Activated CD8-positive, alpha-beta T cell treated with anti-CD3 and anti-CD28 coated beads for 36 hours (primary cell): ENCODE measurements at places on chromosomes 4 and X. TPM values are rescaled to one million over a fixed set of nuclear protein-coding genes. Genes with fewer than 3 reads are reported as not detected.

DNA sequence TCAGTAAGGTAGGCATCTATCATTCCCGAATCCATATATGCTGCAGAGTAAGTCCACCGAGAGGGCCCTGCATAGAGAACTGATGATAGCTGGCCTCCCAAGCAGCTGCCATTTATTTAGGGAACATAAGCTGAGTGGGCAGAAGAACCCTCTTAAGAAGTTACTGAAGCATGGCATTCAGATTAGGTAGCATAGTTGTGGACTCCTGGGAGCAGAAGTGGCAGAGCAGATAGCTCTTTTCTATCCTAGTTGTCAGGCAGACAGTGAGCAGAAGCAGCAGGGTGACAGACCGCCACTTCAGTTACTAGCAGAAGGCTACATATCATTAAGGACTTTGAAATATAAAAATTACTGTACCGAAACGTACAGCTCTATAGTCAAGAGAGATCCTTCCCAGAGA is 454.7 kb downstream of the PPP4R3C start:
- DNase-seq, result no peak

DAPP1 gene
- 11.7 TPM for total RNA-seq

LARP7 gene
- total RNA-seq, result 43.2 TPM

PPP1R3F gene
- total RNA-seq, result 5.4 TPM

DNA sequence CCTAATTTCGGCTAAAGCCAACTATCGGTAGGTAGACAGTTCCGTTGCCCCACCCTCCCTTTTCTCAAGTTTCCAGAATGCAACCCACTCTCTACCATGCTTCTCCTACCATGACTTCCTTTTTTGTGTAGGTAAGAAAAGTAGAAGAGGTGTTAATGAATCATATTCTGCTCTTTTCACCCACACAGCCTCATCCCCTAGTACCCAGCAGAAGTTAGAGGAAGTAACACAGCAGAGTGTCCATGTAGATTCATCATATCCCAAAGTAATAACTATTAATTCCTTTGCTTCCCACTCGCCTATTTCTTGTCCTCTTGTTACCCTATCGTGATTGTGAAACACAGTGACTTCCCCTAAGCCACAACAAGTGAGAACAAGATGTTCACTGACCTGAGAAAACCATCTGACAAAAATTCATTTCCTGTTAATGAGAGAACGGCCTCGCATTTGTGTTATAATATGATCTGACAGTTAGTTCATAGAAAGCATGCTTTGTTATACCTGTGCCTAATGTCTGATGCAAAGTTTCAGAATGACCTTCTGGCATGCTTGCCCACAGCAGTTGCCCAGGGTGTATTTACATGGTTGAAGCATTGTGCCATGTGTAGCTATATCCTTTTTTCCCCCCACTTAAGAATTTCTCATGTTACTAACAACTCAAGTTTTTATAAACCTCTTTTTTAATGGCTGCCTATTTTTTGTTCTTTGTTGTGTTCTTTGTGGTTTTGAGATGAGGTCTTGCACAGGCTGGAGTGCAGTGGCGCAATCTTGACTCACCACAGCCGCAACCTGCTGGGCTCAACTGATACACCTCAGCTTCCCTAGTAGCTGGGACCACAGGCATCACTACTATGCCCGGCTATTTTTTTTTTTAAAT is 185.6 kb downstream of the RAP1GDS1 start:
- DNase-seq, result peak; percentile 85

HOPX gene
- 58.7 TPM for total RNA-seq

GRCh38 chrX:93420525-93421082 is 252.8 kb downstream of the NAP1L3 start:
- DNase-seq, result no peak

- DNase-seq, result peak; percentile 64
These were observed at the start of gene COL25A1 for GRCh38 chr4:109302361-109303139. TSS of gene COL25A1 (minus strand) at chr4:109302658.

RBM47 gene
- 0.13 TPM for total RNA-seq

DNA sequence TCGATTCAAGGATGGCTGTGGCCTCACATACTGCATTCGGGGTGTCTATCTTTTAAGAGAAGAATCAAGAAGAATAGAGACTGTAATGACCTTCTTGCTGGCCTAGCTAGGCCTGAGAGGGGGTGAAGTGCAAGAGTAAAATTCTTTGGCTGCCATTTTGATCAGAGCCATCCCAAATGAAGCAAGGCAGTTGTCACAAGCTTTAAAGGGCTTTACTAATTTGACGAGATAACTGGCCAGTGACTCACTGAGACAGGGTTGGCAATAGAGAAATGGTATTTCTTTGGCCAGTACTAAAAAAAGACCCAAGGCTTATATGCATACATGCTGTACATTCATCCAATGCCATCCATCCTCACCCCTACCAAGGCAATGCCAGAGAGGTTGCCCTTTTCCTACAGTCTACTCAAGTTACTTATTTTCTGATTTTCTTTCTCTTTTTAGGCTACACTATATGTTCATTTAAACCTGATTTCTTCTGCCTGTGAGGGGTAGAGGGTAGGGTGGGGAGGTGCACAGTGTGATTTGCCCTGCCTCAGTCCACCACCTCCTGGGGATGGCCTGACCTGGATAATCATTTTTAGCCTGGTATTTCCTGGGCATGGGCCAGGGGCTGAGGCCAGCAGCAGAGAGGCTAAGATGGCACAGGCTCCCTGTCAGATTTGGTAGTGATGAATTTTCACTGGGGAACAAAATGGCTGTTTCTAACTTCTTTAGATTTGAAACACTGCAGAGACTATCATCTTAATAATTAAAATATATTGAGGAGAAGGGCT is 32.2 kb downstream of the ATG4A start:
- DNase-seq, result no peak

- DNase-seq, result no peak
These were observed 20.9 kb upstream of the RAB40A start for GRCh38 chrX:103540145-103540544.

DNA sequence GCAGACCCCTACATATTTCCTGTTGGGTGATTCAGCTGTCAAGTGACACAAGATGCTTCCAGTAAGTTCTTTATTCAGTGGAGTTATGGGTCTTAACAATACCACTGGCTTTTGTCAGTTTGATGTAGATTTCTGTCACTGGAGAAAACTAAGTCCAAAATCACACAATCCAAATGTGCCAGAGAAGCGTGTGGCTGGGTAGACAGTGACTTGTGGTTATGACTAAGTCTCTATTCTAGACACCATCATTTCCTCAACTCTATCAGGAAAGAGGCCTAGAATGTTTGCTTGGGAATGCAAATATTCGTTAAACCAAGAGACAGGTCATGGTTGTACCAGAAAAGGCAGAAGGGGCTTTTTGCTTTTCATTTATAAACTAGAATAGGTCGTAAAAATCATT is 54.4 kb upstream of the HS3ST1 start:
- DNase-seq, result no peak

GRCh38 chr4:17915439-17915838 is 104.7 kb downstream of the NCAPG start:
- no peak for DNase-seq

DNA sequence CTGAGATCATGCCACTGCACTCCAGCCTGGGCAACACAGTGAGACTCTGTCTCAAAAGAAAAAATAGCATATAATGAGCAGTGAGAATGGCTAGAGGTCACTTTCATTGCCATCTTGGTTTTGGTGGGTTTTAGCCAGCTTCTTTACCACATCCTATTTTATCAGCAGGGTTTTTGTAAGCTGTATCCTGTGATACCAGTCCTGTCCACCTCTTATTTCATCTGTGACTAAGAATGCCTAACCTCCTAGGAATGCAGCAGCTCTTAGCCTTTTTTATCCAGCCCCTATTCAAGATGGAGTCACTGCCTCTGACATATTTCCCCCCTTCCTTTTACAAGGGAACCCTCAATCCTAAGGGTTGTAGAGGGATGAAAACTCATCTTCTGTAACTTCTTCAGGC is 26.1 kb upstream of the IGFBP7 start:
- no peak for DNase-seq

QRFPR gene
- total RNA-seq, result not detected

- no peak for DNase-seq
These were observed 15.1 kb upstream of the NKX3-2 start for GRCh38 chr4:13559413-13559812.

DNA sequence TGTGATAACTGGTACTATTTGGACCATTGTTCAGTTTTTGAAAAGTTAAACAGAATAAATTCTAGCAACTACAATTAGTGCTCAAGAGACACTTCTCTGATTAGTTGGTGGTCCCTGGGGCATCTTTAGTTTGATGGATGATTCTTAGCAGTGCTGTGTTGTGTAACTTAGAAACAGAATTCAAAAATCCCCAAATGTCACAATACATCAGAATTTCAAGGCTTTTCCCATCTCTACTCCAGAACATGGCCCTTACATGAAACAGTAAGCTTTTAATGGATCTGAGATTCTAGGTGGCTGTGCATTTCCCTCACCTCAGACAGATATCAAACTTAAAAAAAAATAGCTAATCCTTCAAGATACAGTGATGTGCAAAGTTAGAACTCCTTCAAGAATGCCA is 104.4 kb upstream of the CXCL13 start:
- DNase-seq, result no peak

GRID2 gene
- total RNA-seq, result not detected

GRCh38 chr4:139656614-139657486 is 8.8 kb upstream of the MGST2 start:
- DNase-seq, result peak; percentile 53
